ENCODE measurements at places on chromosomes 2 and 18.

DNA sequence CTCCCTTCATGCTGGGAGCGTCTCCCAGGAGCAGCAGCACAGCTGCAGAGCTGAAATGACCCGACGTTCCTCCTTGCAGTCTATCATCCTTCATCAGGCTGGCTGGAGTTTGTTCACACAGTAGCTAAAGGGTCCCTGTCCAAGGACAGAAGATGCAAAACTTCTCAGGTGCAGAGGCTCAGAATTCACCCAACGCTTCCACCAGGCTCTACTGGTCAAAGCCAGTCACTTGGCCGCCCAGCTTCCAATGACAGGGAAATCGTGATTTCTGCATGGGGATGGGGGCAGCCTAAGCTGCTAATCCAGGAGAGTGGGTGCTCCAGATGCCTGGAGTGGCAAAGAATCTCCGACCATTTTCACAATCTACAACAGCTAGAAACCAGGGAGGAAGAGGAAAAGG is 97.0 kb upstream of the SALL3 start:
- DNase-seq, result no peak

DNA sequence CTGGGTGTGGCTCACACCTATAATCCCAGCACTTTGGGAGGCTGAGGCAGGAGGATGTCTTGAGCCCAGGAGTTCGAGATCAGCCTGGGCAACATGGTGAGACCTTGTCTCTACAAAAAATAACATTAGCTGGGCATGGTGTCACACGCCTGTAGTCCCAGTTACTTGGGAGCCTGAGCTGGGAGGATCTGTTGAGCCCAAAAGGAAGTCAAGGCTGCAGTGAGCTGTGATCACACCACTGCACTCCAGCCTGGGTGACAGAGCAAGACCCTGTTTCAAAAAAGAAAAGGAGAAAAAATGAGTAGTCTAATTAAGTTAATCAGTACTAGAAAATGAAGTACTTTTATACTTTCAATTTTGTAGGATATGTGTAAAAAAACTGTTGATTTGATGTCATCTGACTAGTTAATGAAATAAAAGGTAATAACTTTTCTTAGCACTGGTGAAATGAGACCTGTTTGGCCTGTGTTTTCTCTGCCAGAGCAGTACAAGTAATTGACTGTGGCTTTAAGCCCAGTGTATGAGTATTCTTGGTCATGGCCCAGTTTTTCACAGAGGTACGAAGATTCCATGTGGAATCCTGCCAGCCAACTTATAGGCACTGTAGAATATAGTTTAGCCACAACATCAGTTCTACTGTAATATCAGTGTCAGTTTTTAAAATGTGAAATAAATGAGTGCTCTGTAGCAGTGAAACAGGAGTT is 35.8 kb downstream of the MFSD6 start:
- peak; percentile 65 for DNase-seq

DNA sequence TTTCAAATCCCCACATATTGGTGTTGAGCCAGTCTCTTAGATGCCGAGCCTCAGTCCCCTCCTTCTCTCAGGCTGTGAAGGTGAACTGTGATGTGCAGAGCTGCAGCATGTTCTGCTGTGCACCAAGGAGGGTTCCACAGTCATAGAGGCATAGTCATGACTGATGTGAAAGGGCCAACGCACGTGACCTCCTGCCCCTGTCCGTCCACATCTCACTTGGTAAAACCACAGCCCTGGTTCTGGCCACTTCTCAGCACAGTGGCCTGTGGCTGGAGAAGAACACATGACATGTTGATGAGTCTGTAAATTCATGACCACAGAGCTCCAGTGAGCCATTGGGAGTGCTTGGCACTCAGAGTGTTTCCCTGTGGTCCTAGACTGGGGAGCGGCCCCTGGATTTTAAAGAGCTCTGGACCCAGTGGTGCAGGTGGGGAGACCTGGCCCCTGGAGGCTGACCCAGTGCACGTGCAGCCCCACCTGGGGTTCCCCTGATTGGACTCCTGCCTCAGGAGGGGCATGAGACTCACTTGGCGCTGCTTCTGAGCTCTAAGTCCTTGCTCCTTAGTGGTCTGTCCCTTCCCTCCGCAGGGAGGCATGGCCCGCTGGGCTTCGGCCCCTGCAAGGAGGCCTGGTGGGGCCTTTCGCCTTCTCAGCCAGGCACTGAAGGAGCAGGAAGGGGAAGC is 25.3 kb downstream of the INPP4A start:
- DNase-seq, result no peak

DNA sequence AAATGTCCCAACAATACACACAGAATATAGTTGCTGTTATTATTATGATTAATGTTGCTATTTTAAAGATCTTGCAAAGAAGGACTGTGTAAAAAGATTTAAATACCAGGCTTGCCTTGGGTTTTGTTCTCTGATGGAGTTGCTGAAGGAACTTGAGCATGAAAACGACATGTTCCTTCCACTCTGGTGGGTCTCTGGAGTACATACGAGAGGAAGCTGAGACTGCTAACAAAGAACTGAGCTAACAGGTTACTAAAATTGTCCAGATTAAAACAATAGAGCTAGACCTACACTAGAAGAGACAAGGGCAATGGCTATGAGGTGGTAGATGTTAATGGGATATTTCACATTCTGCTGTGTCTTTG is 612.2 kb downstream of the TSN start:
- DNase-seq, result no peak

DNA sequence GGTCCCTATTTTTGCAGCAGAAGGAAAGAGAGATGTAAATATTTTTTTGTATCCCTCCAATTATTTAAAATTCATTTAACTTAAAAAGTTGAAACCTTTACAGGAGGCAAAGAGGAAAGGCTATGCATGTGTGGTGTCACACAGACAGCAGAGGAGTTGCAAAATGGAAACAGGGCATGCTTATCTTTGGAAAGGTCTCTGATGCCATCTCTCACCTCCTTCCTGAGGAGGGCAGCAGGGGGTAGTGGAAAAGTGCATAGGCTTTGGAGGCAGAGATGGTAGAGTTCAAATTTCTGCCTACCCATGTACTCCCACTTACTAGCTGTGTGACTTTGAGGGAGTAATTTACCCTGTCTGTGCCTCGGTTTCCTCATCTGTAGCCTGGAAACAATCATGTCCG is 99.6 kb upstream of the MCFD2 start:
- no peak for DNase-seq

GRCh38 chr2:26292646-26293045 is 47.9 kb downstream of the HADHB start:
- DNase-seq, result peak; percentile 31

GRCh38 chr18:80046961-80047541 is 12.8 kb downstream of the RBFA start:
- no peak for DNase-seq

DNA sequence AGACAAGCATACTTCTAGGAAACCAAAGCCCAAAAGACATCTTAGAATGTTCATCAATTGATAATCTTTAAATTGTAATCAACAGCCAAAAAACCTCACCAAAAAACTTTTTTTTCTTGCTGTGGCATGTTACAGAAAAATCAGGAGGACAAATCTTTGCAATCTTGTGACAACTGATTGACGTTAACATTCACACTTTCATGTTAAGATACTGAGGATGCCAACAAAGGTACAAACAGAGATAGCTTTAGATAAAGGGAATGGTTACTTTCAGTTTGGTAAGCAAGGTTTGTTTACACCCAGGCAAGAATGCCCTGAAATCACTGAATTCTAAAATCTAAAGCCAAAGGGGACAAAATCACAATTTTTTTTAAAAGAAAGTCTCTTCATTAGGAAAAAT is 92.4 kb downstream of the ZAP70 start:
- no peak for DNase-seq
